H1 (cell line): ENCODE measurements at places on chromosomes 2 and 18. TPM values are rescaled to one million over a fixed set of nuclear protein-coding genes. Genes with fewer than 3 reads are reported as not detected.

GRCh38 chr18:68098655-68099054 is 582.1 kb upstream of the DSEL start:
- DNase-seq, result no peak

GRCh38 chr2:148967578-148967977 is 70.9 kb upstream of the LYPD6B start:
- DNase-seq, result no peak

- no peak for DNase-seq
These were observed 128.3 kb upstream of the ETAA1 start for GRCh38 chr2:67268797-67269196.

The IL1RN gene
- not detected in 2 replicates for total RNA-seq

The FAM228A gene
- not detected in 2 replicates for total RNA-seq

The OSR1 gene
- total RNA-seq, result 0.22 TPM in 1 of 2 replicates, not detected in the other

The AQP12B gene
- not detected in 2 replicates for total RNA-seq

The TMEM150A gene
- total RNA-seq, result 19.8 and 22.4 TPM in 2 replicates
